ENCODE measurements at places on chromosomes 7 and 10.

DNA sequence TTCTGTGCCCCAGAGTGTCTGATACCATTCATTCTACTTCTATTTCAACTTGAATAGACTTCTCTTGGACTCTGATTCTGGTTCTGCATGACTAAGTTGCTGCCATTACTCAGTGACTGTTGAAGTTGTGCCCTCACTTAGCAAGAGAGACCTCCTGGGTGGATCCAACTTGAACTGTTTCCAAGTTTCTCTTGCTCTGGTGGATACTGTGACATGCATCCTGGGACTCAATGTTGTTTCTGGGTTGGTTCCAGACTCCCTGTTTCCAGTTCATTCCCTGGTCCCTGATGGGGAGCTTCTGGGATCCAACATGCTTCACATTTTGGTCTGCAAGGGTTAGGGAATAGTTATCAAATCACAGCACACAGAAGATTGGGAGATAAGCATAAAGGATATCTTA, 26.2 kb upstream of the PRPF18 start:
- no peak for DNase-seq

GRCh38 chr7:104951546-104951945, 62.5 kb upstream of the KMT2E start:
- no peak for DNase-seq

DNA sequence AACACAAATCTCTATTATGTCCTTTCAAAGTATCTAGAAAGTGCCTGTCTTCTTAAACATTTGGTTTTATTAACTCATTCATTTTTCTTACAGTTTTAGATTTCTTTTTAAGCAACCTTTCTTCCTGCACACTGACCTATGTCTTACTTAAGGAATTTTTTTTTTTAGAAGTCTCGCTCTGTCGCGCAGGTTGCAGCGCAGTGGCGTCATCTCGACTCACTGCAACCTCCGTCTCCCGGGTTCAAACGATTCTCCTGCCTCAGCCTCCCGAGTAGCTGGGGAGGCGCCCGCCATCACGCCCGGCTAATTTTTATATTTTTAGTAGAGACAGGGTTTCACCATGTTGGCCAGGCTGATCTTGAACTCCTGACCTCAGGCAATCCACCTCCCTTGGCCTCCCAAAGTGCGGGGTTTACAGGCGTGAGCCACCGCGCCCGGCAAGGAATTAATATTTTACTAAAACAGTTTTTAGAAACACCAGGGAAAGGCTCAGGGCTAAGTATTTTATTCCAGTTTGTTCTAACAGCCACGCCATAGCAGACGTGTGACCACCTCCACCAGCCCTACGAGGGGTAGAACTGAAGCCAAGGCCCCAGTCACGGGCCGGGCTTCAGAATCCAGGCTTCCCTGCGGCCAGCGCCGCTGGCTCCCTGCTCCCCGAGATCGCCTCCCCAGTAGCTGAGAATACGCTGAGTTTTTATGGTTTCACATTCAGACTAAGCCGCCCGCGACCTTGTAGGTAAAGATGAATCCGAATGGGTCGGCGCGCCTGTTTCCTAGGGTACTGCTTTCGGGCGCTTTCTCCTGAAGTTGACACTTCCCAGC, 941 bp upstream of the LUC7L2 start:
- peak; percentile 45 for DNase-seq

DNA sequence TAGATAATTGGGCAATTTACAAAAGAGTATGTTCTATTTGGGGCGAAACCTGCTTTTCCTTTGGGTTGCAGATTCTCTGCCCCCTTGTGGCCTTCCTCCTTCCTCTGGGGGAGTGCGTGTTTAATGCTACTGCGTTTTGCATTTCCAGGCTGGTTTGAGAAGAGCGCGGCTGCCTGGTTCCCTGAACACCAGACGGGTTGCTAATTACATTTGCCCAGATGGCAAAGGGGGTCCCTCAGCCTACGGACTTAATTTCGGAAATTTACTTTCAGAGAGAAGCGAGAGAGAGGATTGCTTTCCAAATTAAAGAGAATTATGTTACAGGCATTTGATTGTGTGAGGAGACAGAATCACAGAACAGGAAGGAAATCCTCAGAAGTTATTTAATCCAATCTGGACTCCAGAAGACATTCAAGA, 91.9 kb upstream of the JAZF1 start:
- DNase-seq: peak; percentile 21

DNA sequence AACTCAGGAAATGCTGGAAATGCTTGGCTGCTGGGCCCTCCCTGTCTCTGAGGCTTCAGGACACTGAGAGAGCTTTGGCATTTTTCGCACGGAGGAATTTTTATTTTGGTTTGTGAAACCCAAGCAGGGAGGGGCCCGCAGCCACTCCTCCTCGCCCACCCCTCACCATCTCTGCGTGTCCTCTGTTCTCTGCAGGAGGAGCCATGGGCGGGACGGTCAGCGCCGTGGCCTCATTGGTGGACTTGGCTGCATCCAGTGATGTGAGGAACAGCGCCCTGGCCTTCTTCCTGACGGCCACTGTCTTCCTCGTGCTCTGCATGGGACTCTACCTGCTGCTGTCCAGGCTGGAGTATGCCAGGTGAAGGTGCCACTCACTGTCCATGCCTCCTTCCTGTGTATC, 36.8 kb downstream of the SLC29A3 start:
- DNase-seq: no peak

DNA sequence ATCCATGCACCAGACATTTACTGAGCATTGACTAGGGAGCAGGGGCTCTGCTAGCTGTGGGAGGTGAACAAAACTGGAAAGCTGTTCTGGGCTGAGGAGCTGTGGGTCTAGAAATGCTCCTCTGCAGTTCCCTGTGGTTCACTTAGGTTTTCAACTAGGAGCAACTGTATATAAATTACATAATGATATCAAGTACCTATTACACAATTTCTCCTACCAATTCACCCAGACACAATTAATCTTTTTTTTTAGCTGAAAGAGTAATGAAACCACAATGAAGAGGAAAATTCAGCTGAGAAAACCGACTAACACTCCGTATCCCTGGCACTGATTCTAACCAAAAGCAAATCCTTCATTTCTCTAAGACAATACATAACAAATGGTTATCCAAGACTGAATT, 39.4 kb downstream of the COL28A1 start:
- no peak for DNase-seq

- no peak for DNase-seq
These were observed 171.3 kb downstream of the DNAJC1 start for GRCh38 chr10:21831986-21832820.

DNA sequence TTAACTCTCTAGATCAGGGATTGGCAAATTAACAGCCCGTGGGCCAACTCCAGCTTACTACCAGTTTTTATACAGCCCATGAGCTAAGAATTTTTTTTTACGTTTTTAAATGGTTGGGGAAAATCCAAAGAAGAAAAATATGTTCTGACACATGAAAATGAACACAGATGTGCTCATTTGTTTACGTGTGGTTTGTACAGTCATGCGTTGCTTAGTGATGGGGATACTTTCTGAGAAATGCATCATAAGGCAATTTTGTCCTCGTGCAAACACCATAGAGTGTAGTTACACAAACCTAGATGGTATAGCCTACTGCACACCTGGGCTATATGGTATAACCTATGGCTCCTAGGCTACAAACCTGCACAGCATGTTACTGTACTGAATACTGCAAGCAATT, 8.3 kb upstream of the SMKR1 start:
- no peak for DNase-seq

GRCh38 chr7:44144968-44145478, 3.9 kb upstream of the MYL7 start:
- no peak for DNase-seq

DNA sequence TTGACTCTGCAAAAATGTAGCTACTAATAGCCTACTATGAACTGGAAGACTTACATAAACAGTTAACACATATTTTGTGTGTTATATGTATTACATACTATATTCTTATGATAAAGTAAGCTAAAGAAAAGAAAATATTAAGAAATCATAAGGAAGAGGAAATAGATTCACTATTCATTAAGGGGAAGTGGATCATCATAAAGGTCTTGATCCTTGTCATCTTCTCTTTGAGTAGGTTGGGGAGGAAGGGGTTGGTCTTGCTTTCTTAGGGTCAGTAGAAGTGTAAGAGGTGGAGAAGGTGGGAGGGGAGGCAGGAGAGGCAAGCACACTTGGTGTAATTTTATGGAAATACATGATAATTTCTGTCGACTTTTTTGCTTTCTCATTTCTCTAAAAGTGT, 81.3 kb downstream of the NAMPT start:
- no peak for DNase-seq

DNA sequence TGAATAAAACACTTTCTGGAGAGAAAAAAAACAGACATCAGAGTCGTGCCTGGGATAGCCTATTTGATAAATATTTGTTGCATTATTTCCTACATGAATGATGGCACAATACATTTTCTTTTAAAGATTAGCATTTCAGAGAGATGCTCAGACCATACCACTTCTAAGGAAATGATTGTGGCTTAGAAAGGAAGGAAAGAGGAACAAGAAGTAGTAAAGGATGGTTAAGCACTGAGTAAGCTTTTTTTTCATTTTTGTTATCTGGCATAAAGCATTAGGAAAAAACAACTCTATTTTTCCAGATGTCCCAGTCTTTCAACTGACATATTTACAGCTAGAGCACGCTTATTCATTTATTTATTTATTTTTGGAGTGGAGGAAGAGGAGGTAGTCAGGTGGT, 258.8 kb upstream of the TEX47 start:
- DNase-seq: no peak

DNA sequence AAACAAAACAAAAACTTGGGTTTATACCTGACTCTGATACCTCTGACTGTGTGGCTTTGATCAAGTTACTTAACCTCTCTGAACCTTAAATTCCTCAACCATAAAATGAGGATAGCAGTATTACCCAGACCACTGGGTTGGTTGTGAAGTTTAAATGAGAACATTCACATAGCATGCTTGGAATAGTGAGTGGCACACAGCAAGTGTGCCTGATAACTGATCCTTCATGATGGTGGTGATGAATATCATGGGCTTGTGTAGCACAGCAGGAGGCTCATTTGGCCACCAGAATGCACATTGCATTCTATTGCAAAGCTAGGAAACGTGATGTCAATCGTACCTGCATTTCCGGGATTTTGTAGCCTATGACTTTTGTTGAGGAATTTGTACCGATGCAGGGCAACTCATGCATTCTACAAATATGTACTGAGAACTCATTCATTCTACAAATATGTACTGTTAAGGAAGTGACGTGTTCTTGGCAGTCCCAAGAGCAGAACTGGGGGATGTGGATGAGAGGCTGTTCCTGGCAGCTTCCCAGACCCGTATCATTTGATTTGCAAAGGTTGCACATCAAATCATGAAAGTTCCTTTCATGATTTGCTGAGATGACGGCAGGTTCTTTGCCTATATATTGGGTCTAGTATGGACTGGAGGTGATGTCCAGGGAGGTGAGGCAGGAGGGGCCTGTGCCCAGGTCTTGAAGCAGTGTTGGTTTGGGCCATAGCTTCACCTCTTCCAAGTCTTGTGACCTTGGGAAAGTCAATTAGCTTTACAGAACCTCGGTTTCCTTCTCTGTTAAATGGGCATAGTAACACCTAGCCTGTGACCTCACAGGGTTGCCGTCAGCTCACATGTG, 94.6 kb upstream of the SMNDC1 start:
- no peak for DNase-seq

GRCh38 chr10:26855186-26855585, 5.6 kb downstream of the ABI1 start:
- DNase-seq: no peak
